ENCODE measurements at places on chromosomes 2 and 18.

GRCh38 chr2:241226723-241227572 lies 38.5 kb downstream of the ANO7 start:
- no peak for DNase-seq

- DNase-seq = no peak
Observed at GRCh38 chr2:45542013-45542412, 69.1 kb downstream of the SRBD1 start.

DNA sequence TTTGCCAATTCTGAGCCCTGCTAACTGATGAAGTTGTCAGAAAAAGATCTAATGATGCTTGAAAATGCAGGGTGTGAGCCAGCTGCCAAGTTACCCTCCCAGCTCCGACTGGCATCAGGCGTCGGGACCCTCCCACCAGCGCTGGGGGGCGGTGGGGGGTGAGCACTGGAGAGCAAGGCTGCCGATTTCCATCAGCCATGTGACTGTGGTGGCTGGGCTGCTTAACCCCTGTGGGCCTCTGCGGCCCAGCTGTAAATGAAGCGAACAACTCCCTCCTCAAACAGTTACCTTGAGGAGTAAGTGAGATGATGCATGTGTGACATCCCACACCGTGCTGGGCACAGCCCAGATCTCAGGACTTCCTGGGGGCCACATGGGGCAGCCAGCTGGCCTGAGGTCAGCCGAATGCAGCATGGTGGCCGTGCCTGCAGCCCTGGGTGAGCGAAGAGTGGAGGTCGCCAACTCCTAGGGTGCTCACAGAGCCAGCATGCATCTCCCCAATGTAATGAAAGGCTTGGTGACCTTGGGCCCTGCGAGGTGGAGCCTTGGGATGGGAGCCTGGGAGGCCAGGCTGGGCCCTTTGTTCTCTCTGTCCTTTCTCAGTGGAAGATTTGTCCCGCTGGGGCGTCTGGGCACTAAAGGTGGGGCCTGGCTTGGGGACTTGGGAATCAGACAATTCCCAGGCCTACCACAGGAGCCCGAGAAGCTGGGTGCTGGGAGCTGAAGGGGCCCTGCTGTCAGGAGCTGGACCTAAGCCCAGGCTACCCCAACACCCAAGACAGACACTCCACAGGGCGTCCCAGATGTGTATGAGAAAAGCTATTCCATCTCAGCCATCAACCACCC lies 25.1 kb downstream of the CIB4 start:
- DNase-seq = no peak

DNA sequence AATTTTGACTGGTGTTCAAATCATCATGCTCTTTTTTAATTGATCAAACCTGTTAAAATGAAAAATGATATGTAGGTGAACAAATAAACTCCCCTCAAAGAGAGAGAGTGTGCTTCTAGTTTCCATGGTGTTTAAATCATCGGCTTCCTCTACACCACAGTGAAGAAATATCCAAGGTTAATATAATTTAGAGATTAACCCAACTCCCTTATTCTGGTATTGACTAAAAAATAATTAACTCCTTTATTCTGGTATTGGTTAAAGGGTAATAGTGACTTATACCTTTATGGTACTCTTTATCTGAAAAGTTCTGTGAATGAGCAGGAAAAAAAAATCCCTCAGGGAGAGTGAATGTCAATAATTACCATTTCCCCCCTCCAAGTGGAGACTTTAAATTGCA lies 93.1 kb downstream of the SPATS2L start:
- DNase-seq = no peak

DNA sequence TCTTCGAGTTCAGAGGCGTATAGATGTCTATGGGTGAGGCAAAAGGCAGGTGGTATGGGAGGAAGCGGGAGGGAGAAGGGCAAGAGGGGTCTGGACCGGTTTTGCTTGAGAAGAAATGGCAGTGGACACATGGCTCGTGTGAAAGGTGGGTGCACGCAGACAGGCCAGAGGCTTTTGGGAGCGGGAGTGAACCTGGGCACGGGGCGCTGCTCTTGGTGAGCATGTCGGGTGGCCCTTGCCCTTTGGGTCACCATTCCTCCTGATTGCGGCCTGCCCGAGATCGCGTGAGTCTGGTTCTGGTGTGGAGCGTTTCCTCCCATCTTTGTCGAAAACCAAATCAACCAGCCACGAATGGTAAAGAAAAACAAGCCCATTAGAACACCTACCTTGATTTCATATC lies 12.6 kb downstream of the LDLRAD4 start:
- no peak for DNase-seq

- no peak for DNase-seq
Observed at GRCh38 chr18:75209129-75209950, at the start of gene PTGR3. Gene PTGR3 (minus strand): TSS chr18:75209139. CDS start chr18:75209058, 81 bp downstream.

- peak; percentile 9 for DNase-seq
Observed at GRCh38 chr2:113390124-113390849, 47.2 kb upstream of the ZNG1B start.

GRCh38 chr2:151422917-151423439 lies 13.3 kb downstream of the RIF1 start:
- DNase-seq = no peak

GRCh38 chr2:74439373-74439772 lies 2.4 kb downstream of the RTKN start:
- no peak for DNase-seq

DNA sequence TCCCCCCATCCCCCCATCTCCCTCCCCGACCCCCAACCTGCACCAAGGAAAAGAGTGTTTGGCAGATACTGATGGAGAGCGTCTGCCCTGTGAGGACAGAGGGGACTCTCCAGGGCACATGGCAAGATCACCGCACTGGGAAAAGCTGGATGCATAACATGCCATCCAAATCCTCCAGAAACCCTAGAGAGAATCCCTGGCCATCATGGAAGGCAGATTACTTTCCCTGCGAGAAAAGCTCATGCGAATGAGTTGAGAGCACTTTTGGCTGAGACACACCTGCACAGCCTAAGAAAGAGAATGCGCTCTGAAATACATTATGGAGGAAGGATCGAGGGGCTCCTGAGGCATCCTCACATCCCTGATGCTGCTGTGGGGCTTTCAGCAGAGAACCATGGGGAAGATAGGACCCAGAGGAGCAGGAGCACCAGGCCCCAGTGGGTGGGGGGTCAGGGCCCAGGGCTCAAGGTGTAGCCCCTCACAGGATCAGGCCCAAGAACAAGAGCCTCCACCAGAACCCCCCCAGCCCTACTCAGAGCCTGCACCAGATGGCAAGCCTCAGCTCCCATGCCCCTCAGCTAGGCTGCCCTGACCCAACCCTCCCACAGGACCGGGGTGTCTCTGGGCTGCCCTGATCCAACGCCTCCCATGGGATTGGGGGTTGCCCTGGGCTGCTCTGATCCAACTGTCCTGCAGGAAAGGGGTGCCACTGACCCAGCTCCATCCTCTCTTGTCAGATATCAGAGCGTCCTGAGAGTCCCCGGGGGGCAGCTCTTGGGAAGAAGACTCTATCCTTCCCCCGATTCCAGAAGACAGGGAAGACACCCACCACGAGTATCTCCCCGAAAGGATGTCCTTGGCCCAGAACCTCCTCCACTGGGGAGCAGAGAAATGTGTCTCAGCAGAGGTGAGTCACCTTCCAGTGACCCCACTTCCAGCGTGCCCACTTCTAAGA lies 153.4 kb downstream of the NDUFA10 start:
- no peak for DNase-seq

DNA sequence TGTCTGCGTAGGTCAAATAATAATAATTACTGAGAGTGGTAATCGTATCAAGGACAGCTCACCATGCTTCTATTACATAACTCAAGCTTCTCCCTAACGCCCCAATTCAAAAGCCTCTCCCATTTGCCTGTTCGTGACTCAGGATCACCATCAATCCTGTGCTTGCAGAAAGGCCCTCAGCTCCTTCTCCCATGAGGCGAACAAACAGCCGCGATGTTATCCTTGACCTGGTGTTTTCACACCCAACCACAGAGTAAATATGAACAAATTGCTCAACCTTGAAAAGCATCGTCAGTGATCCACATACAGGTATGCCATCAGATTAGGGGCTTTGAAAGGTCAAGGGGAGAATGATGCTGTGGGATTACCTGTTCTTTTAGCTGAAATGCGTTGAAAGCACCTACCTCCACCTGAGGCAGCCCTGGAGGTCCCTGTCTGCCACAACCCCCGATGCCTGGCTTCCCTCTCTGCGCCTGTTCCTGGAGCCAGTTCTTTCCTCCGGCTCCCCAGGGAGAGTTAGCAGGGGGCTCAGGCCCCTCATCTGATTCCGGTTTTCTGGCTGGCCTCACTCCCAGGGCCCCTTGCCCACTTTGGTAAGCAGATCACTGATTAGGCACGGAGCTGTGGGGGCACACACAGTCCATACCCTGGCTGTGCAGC lies 39.1 kb upstream of the ODC1 start:
- DNase-seq = no peak

DNA sequence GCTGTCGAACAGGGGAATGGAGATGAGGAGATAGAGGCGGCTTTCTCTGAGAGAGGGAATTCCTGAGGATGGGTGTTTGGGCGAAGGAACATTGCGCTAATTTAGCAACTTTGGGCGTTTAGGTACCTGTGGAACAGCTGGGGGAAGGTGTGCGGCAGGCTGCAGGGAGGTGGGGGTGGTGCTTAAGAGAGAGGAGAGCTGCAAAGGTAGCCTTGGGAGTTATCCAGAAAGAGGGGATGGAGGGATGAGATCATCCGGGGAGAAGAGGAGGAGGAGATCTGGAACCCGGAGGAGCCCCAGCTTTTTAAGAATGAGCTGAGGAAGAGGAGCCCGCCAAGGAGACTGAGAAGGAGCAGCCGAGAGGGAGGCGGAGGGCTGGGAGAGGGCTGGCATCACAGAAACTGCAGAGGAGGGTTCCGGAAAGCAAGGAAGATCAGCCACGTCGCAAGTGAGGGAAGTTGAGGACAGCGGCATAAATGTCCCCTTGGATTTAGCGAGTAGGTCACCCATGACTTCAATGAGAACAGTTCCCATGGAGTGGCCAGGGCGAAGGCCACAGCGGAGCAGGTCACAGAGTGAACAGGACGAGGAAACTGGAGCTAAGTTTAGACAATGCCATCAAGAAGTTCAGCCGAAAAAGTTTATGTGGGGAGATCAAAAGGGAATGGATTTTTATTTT lies 174.7 kb downstream of the KLHL29 start:
- no peak for DNase-seq

DNA sequence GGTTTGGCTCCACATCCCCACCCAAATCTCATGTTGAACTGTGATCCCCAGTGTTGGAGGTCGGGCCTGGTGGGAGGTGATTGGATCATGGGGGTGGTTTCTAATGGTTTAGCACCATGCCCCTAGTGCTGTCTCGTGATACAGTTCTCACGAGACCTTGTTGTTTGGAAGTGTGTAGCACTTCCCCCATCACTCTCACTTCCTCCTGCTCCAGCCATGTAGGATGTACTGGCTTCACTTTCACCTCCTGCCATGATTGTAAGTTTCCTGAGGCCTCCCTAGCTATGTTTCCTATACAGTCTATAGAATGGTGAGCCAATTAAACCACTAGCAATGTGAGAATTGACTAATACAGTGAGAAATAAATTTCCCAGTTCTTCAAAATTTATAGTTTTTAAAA lies 325.9 kb downstream of the FSIP2 start:
- DNase-seq = no peak

- DNase-seq = no peak
Observed at GRCh38 chr2:67548317-67549201, 151.4 kb downstream of the ETAA1 start.

DNA sequence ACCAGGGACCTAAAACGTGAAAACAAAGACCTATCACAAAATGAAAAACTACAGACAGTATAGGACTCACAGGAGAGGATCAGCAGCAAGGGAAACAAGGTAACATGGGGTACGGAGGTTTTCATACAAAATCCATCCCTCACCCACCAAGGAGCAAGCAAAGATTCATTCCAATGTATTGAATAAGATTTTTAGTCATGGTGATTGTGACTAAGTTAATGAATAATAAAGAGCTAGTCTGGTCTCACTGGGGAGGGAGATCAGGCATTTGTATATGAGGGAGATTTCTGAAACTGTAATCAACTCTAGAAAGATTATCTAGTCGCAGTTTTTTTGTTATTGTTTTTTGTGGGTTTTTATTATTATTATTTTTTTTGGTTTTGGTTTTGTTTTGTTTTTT lies 336.5 kb upstream of the MMADHC start:
- no peak for DNase-seq

- no peak for DNase-seq
Observed at GRCh38 chr18:1012775-1013174, 108.1 kb downstream of the ADCYAP1 start.

- no peak for DNase-seq
Observed at GRCh38 chr2:26168785-26169184, 4.1 kb upstream of the GAREM2 start.

DNA sequence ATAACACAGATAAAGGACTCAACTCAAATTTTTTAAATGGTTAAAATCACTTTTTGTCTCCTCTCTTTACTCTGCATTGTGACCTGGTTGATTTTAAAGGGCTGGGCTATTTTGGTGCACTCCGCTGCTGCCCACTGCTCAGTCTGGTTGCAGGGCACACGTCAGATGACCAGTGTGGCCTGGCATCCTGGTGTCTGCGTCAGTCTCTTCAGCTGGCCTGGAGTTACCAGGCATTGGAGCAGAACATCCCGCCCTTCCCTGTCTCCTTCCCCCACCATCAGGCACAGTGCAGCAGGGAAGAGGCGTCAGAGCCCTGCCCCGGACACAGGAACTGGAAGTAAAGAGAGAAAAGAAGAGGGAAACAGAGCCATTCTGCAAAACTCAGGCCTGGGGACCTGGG lies 8.9 kb downstream of the C1QL2 start:
- DNase-seq = no peak

- DNase-seq = no peak
Observed at GRCh38 chr2:98180456-98180855, 93.5 kb downstream of the VWA3B start.

DNA sequence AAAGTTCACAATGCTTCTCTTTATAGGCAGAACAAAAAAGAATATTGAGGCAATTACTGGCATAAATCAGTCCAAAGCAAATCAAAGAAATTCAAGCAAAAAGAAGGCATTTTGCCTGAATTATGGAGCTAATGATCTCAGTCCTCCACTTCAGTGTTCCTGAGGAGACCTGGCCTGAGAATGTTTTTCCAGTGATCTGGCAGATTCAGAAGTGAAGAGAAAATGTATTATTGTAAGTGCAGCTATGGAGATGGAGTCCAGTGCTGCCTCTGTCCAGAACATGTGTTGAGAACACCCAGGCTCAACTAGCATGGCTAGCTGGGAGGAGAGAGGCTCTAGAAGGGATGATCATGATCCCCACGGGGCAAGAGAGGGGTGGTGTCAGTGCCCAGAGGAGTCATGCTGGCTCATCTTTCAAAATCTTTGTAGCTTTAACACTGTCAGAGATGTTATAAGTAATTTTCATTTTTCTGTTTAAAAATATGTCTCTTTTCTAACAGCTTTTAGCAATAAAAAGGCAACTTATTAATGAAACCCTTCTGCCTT lies 367.0 kb upstream of the RAB12 start:
- no peak for DNase-seq

- no peak for DNase-seq
Observed at GRCh38 chr2:224523626-224524577, 61.3 kb downstream of the CUL3 start.

GRCh38 chr2:62871506-62871905 lies 166.0 kb downstream of the EHBP1 start:
- DNase-seq = no peak

GRCh38 chr2:52956766-52957165 lies 810.8 kb upstream of the CHAC2 start:
- DNase-seq = no peak

Measured in GM04503 (cell line).